Stimulated activated CD8-positive, alpha-beta memory T cell treated with anti-CD3 and anti-CD28 coated beads, Interleukin-15, amount 100 ng/mL, for 1 hour (primary cell): ENCODE measurements at places on chromosomes 2 and 18.

DNA sequence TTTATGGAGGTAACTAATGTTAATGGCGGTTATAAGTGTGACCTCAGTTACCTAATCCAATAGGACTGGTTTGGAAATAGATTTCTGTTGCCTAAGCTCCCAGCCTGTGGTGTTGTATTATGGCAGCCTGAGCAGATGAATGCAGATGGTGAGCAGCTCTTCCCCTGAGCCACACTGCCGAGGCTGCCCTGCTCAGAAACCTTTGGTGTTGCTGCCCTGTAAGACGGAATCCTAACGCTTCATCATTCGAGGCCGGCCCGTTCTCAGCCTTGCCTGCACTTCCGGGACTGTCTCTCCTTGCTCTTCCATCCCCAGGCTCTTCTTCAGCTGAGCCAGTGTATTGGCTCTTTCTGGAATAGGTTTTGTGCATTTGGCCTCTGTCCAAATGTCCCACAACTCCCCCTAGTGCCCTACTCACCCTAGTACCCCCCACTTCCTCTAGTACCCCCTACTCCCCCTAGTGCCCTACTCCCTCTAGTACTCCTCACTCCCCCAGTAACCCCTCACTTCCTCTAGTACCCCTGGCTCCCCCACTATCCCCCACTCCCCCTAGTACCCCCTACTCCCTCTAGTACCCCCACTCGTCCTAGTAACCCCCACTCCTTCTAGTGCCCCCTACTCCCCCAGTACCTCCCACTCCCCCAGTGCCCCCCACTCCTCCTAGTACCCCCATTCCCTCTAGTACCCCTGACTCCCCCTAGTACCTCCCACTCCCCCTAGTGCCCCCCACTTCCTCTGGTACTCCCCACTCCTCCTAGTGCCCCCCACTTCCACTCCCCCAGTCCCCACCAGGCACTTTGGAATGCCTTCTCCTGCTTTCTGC, 106.0 kb upstream of the TAF1B start:
- no peak for DNase-seq

DNA sequence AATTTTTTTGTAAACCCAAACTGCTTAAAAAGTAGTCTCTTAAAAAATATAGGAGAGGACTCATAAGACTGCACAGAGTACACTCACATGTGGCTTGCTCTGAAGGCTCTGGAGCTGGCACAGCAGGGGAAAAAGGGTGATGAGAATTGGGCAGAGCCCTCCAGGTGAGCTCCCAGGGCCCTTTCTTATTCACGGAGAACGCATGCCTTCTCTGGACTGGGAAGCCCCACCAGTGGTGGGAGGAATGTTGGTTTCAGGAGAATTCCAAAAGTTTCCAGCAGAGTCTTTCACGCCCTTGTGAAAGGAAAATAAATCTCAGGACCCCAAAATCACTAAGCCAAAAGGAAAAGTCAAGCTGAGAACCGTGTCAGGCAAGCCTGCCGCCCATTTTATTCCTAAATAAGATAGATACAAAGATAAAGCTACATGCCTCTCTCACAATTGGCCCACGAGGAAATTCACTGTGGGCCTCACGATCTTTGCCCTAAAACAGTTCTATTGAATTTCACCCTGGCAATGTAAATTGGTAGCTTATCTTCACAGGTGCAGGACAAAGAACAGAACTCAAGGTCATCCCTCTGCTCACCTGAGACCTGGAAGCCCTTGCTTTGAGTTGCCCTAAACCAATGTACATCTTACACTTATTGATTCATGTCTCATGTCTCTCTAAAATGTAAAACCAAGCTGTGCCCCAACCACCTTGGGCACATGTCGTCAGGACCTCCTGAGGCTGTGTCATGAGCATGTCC, 15.5 kb upstream of the MC5R start:
- no peak for DNase-seq

DNA sequence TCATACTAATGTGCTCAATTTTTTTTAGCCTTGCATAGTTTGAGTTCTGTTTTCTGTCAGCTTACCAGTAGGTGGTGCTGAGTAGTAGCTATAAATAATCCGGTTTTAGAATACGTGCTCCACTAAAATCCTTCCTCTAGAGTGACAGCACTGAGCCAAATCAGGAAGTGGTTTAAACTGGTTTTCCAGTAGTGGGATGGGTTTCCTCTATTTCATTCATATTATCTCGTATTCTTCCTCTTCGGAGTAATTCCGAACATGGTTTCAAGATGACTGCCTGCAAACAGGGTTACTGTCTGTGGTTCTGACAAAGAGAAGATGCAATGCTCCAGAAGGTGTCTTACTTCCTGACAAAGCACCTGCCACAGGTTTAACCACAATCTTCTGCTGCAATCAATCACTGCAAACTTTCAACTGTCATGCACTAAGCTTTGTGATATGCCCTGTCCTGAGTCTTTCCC, 496.9 kb upstream of the VRK2 start:
- DNase-seq, result no peak

GRCh38 chr18:55206927-55207326, 247.7 kb upstream of the CCDC68 start:
- DNase-seq, result no peak

DNA sequence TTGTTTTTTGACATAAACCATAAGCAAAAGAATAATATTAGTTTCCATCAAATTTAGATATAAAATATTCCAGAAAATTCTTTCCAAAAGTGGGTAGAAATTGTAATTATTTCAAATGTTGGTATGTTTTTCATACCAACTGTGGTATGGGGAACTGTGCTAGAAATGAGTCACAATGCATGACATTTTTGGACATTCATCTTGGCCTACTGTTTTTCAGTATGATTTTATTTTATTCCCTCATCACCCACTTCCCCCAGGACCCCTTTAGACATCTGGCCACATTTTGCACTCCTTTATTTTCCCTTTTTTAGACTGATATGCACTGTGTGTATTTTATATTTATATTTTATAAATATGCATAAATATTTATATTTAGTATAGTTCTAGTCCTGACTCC, 97.1 kb downstream of the DPP4 start:
- DNase-seq, result no peak

DNA sequence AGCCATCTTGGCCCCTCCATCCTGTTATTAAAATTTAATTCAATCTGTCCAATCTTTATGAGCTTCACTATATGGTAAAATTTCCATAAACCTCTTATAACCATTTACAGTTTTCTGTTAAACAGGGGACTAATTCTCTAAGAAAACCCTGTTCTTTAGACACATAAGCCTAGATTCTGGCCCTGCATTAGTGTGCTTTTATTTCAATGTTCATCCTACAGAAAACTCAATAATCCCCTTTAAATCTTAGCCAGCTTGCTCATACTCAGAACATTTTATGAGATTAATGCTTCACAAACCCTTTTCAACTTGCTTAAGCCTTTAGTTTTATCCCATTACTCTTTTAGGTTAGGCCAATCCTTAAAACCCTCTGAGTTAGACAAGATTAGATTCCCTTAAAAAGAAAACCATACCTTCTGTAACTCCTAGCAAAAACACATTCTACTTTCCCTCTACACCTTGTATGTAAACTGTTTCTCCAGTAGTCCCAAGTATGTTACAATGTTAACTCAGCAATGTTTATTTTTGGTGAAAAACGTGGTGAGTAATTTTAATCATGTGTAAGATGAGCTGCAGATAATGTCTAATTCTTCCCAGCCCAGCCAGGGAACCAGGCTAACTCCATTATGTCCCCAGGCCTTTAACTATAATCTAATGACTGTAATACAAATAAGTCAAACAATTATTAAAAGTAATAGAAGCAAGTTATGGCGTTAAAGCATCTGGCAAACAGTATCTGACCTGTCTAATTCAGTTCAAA, 1953.4 kb upstream of the LRRTM1 start:
- DNase-seq, result no peak

DNA sequence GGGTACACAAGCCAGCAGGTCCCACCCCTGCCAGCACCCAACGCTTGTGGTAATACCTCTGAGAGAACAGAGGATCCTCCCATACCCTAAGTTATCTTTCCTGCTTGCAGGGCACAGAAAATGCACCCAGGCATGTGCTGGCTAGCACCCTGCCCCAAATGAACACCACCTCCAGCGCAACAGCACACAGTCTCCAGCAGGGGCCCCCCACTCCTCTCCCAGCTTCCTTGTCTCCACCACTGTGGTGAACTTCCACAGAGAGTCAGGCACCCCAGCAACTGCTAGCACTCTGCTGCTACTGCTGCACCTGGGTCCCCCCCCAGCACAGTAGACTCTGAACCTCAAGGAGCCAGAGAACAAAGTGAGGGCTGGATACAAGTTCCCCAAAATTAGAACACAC, 216.8 kb upstream of the CNTNAP5 start:
- no peak for DNase-seq

DNA sequence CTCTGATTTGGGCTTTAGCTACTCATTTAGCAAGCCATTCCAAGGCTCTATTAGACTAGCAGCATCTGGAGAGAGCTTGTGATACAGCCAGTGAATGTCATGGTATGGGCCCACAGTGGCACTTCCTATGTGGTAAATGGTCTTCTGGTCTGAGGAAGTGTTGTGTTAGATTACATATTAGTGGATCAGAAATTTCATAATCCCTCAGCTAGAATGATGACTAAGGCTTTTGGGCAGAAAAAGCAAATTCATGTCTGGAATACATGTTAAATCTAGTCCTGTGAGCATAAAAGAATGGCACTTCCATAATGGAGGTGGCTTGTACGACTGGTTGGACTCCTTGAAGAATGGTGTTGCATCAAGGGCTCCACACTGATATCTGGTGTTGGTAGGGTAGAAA, 436.8 kb upstream of the CWC22 start:
- DNase-seq, result no peak

- DNase-seq, result no peak
Measured at GRCh38 chr2:223901854-223902253, 43.3 kb downstream of the WDFY1 start.

DNA sequence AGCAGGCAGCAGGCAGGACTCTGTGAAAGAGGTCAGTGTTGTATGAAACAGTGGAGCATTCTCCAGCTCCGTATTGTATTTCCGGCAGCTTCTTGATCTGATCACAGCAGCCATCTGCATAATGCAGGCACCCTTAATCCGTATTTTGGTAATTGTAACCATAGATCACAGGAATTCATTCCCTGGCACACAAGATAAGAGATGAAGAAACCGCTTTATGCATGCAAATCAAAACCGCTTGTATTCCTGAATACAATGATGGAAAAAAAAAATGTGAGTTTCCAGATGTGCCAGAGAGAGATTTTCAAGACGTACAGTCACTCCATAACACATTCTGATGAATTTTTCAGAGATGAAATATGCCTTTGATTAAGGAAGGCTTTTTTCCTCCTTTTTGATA, 221.3 kb downstream of the ACKR3 start:
- no peak for DNase-seq

DNA sequence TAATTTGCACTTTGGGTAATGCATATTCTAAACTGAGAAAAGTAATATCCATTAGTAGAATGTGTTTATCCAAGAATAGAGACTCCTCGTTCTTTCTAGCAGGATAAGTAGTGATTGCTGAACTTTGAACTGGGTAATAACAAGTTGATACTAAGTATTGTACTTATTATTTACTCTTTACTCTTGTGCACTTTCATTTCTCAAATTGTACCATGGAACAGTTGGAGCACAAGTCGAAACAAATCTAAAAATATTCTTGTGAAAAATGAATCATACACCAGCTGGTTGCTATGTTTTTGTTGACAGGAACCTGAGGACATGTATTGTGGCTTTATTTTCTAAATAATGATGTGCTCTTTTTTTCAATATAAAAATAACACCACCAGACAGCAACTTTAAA, 111.9 kb downstream of the RGPD3 start:
- no peak for DNase-seq

GRCh38 chr18:23887035-23887434, 127.5 kb upstream of the TTC39C start:
- DNase-seq, result no peak

GRCh38 chr2:31347319-31347718, 67.2 kb downstream of the XDH start:
- DNase-seq, result no peak

- no peak for DNase-seq
Measured at GRCh38 chr2:125254010-125254409, 1228.9 kb downstream of the CNTNAP5 start.

DNA sequence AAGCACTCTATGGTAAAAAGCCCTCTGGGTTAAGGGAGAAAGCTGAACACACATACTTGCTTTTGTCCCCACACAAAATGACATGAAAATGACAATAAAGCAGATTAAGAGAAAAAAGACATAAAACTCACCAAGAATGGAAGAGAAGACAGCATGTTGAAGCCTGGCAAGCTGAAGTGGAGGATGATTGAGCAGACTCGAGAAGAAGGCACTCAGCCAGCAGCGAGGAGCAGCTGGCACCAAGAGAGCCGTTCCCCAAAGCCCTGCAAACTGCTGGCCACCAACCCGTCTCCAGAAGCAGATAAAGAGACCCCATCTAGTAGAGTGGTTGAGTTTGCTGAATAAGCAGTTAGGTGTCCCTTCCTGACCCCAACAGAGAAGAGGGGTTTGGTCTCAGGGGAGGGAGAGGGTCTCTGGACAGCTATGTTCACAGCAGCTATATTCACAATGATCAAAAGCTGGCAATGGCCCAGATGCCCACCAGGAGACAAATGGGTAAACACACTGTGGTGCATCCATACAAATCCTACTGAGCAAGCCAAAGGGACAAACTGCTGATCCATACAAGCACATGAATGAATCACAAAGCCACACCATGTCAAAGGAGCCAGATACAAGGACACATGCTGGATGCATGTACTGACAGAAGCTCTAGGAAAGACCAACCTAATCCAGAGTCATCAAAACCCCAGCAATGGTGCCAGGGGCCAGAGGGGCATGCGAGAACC, 36.9 kb downstream of the FAM168B start:
- no peak for DNase-seq

- DNase-seq, result no peak
Measured at GRCh38 chr2:20515290-20516220, 68.7 kb downstream of the RHOB start.
